Naive thymus-derived CD8-positive, alpha-beta T cell (primary cell): ENCODE measurements at places on chromosomes 2 and 18. TPM values are rescaled to one million over a fixed set of nuclear protein-coding genes. Genes with fewer than 3 reads are reported as not detected.

Gene NIFK
- 77.1 TPM for polyA plus RNA-seq

Gene ASPRV1
- polyA plus RNA-seq, result 1.8 TPM

Gene EDAR
- polyA plus RNA-seq, result 5.4 TPM

Gene GPBAR1
- polyA plus RNA-seq, result 0.14 TPM

Gene ANKRD30B
- polyA plus RNA-seq, result not detected

Gene WDR43
- polyA plus RNA-seq, result 44.8 TPM

Gene CFAP221
- not detected for polyA plus RNA-seq

Gene TMEM17
- not detected for polyA plus RNA-seq

Gene ACMSD
- polyA plus RNA-seq, result not detected

Gene NGEF
- polyA plus RNA-seq, result not detected

Gene STON1
- not detected for polyA plus RNA-seq

Gene FBXO48
- polyA plus RNA-seq, result 0.69 TPM

Gene AGPS
- 13.0 TPM for polyA plus RNA-seq

Gene M1AP
- not detected for polyA plus RNA-seq

Gene HOXD11
- polyA plus RNA-seq, result not detected

Gene RBM45
- polyA plus RNA-seq, result 9.6 TPM

Gene MAP3K19
- not detected for polyA plus RNA-seq

Gene FBXO15
- 1.3 TPM for polyA plus RNA-seq

Gene AKAIN1
- not detected for polyA plus RNA-seq
